Neuronal stem cell (in vitro differentiated cells): ENCODE measurements at places on chromosomes 7 and 10.

DNA sequence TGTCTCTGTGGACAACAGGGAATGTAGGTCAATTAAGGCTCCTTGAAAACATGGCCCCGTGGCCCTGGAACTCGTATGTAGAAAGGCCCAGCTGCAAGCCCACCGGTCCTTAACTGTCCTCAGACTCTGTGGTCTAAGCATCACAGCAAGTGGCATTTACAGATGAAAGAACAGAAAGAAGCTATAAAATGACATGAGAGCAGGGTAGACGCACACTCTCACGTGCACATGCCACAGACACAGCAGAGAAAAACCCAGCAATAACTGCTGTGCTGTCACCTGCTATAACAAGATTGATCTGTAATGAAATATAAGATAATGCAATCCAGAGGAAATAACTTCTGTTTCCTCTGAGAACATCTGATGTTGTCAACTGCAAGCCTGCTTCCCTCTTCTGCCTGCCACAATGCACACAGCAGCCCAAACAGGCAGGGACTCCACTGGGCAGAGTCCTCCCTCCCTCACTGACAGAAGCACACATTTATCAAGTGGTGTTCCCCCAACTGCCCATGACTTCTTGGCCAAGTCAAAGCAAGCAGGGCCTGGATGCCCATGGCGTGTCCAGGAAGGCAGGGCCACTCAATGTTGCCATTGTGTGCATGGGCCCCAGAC is 63.9 kb downstream of the GFRA1 start:
- peaks cover 14% of the 10 kb centered on the region for H3K4me1 ChIP-seq
- no peaks in the 10 kb centered on the region for H3K36me3 ChIP-seq
- no peak overlapping the region for H3K4me3 ChIP-seq
- no peak overlapping the region for H3K27ac ChIP-seq

- no peaks in the 10 kb centered on the region for H3K27me3 ChIP-seq
- no peak for DNase-seq
- H3K4me1 ChIP-seq = peaks cover 8% of the 10 kb centered on the region
- no peak overlapping the region for H3K27ac ChIP-seq
- H3K4me3 ChIP-seq = no peak overlapping the region
- no peaks in the 10 kb centered on the region for H3K36me3 ChIP-seq
These were observed 18.4 kb downstream of the RPA3 start for GRCh38 chr7:7699970-7700369.

DNA sequence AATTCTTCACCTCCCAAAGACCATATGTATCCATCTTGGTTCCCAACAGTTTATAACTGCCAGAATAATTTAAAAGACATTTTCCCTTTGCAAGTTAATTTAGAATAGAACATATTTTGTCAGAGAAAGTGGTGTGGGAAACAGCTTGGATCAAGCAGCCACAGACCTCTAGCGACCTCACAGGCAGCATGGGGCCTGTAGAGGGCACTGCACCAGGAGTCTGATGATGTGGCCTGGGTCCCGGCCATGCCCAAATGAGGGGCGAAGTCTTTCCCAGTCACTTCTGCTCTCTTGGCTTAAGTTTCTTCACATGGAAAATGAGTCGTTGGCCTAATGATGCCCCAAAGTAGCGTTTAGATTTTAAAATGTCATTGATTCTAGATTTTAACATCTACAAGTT is 243.2 kb downstream of the SDK1 start:
- H3K4me3 ChIP-seq = no peak overlapping the region
- H3K36me3 ChIP-seq = no peaks in the 10 kb centered on the region
- H3K4me1 ChIP-seq = peaks cover 2% of the 10 kb centered on the region
- H3K27me3 ChIP-seq = no peaks in the 10 kb centered on the region
- DNase-seq = no peak

GRCh38 chr10:31918671-31919409 is 9.8 kb downstream of the ARHGAP12 start:
- no peak overlapping the region for H3K27ac ChIP-seq
- DNase-seq = no peak
- peaks cover 4% of the 10 kb centered on the region for H3K36me3 ChIP-seq

GRCh38 chr10:47368431-47369180 is 15.5 kb downstream of the ZNF488 start:
- no peak for DNase-seq
- H3K4me3 ChIP-seq = no peak overlapping the region
- peaks cover 3% of the 10 kb centered on the region for H3K27me3 ChIP-seq

DNA sequence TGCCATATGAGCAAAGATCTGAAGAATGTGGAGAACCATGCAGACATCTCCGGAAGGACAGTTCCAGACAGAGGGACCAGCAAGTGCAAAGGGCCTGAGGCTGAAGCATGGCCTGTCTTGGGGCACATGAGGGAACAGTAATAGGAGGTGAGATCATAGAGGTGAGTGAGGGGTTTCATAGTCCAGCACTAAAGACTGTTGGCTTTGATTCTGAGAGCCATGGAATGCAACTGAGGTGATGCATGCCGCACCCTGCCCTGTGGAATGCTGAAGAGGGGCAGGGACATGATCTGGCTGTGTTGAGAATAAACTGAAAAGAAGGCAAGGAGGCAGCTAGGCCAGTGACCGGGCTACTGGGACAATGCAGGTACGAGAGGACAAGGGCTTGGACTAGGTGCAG is 253.1 kb upstream of the KLF14 start:
- no peak overlapping the region for H3K27ac ChIP-seq
- DNase-seq = no peak
- no peaks in the 10 kb centered on the region for H3K27me3 ChIP-seq
- no peaks in the 10 kb centered on the region for H3K36me3 ChIP-seq
- H3K4me3 ChIP-seq = no peak overlapping the region

GRCh38 chr10:73802276-73802991 is 9.0 kb downstream of the NDST2 start:
- no peak overlapping the region for H3K4me3 ChIP-seq
- H3K27ac ChIP-seq = no peak overlapping the region
- no peaks in the 10 kb centered on the region for H3K4me1 ChIP-seq
- H3K27me3 ChIP-seq = no peaks in the 10 kb centered on the region
- no peak for DNase-seq
- peaks cover 56% of the 10 kb centered on the region for H3K36me3 ChIP-seq

DNA sequence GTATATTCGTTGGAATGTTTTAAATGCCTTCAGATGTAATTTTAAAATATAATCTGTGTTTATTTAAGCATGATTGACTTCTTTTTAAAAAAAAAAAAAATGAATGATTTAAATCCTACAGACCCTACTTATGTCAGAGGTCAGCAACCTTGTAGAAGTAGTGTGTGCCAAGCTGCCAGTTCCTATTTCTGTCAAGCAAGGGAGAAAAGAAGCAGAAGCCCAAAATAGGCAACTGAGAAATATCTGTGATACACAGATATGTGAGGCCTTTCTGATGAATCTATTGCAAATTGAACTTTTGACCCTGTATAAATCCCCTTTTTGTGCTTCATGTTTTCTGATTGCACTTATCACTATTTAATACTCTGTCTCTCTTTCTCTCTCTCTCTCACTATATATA is 199.5 kb downstream of the LRRN3 start:
- DNase-seq = no peak
- H3K36me3 ChIP-seq = no peaks in the 10 kb centered on the region
- H3K4me1 ChIP-seq = no peaks in the 10 kb centered on the region
- H3K27ac ChIP-seq = no peak overlapping the region

DNA sequence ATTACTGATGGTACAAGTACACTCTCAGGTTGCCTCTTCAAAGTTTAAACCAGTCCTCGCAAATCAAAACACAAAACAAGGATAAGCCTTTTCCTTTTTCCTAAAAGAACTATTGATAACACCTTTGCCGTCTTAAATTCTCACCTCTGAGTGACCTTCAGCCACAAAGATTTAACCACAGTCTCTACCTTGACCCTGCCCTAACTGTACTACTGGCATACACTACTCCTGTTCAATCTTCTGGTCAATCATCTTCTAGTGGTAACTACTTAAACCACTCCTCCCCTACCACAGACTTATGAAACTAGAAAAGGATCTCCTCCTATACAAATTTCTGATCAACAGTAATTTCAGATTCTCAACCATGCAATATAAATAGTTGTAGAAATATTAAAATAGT is 15.1 kb downstream of the UPF2 start:
- no peak overlapping the region for H3K4me3 ChIP-seq
- no peaks in the 10 kb centered on the region for H3K4me1 ChIP-seq
- DNase-seq = no peak
- peaks cover 73% of the 10 kb centered on the region for H3K36me3 ChIP-seq
- no peaks in the 10 kb centered on the region for H3K27me3 ChIP-seq
- no peak overlapping the region for H3K27ac ChIP-seq

GRCh38 chr10:128657548-128657947 is 531.3 kb upstream of the MKI67 start:
- H3K27ac ChIP-seq = no peak overlapping the region
- no peaks in the 10 kb centered on the region for H3K4me1 ChIP-seq
- no peak overlapping the region for H3K4me3 ChIP-seq
- H3K27me3 ChIP-seq = no peaks in the 10 kb centered on the region
- no peaks in the 10 kb centered on the region for H3K36me3 ChIP-seq

GRCh38 chr10:101308051-101308450 is 45.9 kb upstream of the BTRC start:
- no peaks in the 10 kb centered on the region for H3K27me3 ChIP-seq
- no peak overlapping the region for H3K4me3 ChIP-seq
- DNase-seq = no peak
- H3K27ac ChIP-seq = no peak overlapping the region
- peaks cover 21% of the 10 kb centered on the region for H3K4me1 ChIP-seq

DNA sequence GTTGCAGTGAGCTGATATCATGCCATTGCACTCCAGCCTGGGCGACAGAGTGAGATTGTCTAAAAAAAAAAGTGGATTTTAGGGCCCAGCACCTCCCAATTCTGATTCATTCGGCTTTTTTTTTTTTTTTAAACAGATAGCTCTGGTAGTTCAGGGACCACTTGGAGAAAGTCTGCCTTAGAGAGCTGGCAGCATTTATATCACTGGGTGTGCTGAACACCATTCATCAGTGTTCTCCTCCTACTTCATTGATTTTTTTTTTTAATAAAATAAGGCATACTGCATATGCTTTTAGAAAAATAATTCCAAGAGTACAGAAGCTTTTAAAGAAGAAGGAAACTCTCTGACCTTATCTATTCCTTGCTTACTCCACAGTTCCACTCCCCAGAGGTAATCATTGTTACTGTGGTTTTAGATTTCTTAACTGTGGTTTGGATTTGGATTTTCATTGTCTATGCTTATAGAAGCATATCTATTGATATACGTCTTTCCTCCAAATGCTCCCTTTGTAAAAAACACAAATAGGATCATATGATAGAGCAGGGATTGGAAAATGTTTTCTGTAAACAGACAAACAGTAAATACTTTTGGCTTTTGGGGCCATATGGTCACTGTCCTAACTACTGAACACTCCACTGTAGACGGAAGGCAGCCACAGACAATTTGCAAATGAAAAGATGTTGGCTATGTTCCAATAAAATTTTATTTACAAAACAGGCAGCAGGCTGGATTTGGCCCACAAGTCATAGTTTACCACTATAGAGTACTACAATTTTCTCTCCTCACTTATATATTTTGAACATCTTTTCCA is 21.1 kb upstream of the SAR1A start:
- no peak overlapping the region for H3K27ac ChIP-seq
- no peaks in the 10 kb centered on the region for H3K27me3 ChIP-seq
- H3K4me3 ChIP-seq = no peak overlapping the region
- H3K36me3 ChIP-seq = no peaks in the 10 kb centered on the region
- no peak for DNase-seq

DNA sequence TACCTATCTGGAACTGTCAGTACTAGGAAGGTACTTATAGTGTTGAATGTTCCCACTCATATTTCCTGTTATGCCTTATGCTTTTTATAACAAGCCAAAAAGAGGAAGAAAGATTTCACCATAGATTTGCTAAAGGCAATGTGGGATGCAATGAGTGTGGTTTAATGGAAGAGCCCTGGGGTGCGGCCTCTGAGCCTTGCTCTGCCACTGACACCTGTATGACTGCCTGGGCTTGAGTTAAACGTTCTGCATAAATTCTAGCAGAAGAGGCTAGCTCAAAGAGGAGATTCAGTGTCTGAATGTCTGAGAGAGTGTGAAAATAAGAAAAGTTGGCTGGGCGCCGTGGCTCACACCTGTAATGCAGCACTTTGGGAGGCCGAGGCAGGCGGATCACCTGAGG is 143.8 kb downstream of the TPST1 start:
- H3K4me1 ChIP-seq = no peaks in the 10 kb centered on the region
- H3K4me3 ChIP-seq = no peak overlapping the region
- H3K27me3 ChIP-seq = no peaks in the 10 kb centered on the region
- no peak for DNase-seq
- H3K27ac ChIP-seq = no peak overlapping the region
- no peaks in the 10 kb centered on the region for H3K36me3 ChIP-seq

- H3K36me3 ChIP-seq = no peaks in the 10 kb centered on the region
- H3K27me3 ChIP-seq = no peaks in the 10 kb centered on the region
- H3K4me1 ChIP-seq = no peaks in the 10 kb centered on the region
- no peak overlapping the region for H3K4me3 ChIP-seq
- H3K27ac ChIP-seq = no peak overlapping the region
- peak; percentile 15 for DNase-seq
These were observed 18.5 kb downstream of the MEOX2 start for GRCh38 chr7:15667991-15668390.

DNA sequence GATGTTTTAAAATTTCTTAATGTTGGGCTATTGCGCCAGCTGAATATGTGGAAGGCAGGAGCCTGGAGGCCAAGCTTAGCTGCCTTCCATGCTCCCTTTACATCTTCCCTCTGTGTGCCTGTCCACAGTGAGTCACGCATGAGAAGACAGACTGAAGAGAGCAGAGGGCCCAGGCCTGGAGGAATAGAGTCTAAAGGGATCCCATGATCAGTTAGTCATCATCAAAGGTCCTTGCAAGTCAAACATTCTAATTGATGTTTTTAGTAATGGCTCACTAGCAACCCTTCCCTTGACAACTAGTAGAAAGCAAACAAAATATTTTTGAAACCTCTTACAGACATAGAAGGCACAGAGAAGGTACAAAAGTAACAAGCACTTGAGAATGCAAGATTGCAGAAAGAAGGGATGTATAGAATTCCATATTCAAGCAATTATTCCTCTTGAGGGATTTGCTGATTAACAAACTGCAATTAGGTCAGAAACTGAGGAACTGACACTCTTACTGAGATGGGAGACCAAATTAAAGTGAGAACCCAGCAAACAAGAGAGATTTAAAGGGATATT is 30.7 kb upstream of the APBB1IP start:
- DNase-seq = no peak
- H3K36me3 ChIP-seq = no peaks in the 10 kb centered on the region
- H3K4me1 ChIP-seq = no peaks in the 10 kb centered on the region
- no peak overlapping the region for H3K4me3 ChIP-seq
- no peaks in the 10 kb centered on the region for H3K27me3 ChIP-seq

DNA sequence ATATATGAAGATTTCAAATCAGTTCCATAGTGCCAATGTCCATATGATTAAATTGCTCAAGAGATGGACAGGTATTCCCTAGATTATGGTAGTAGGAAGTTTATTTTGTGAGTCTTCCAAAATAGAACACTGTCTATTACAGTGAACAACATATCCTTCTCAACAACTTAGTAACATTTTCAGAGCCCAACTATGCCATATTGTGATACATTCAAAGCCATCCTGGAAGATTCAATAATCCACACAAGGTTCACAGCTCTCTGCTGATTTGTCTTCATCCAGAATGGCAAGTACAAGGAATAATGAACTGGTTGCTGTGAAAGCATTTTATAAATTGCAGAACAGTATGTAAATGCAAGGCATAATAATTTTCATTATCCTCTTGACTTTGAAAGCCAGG is 213.9 kb downstream of the CHRM2 start:
- no peak overlapping the region for H3K4me3 ChIP-seq
- H3K27ac ChIP-seq = no peak overlapping the region
- no peaks in the 10 kb centered on the region for H3K36me3 ChIP-seq
- no peaks in the 10 kb centered on the region for H3K4me1 ChIP-seq
- no peaks in the 10 kb centered on the region for H3K27me3 ChIP-seq
- DNase-seq = no peak
